IMR-90 (cell line): ENCODE measurements at places on chromosomes 1 and 21. TPM values are rescaled to one million over a fixed set of nuclear protein-coding genes. Genes with fewer than 3 reads are reported as not detected.
A peak's percentile ranks its signal among the peaks of the same experiment; 100 is the strongest.

GRCh38 chr1:61082311-61083012, at the start of gene NFIA:
NFIA (plus strand) TSS chr1:61082561.
- peak; percentile 50 for DNase-seq

- no peak for DNase-seq
These were observed 47.3 kb upstream of the FGGY start for GRCh38 chr1:59249396-59250137.

GRCh38 chr1:182229921-182230491, 161.6 kb downstream of the GLUL start:
- DNase-seq = no peak

- DNase-seq = no peak
These were observed 917.9 kb upstream of the B3GALT2 start for GRCh38 chr1:194104247-194104844.

GRCh38 chr1:205840146-205840923, 9.6 kb downstream of the PM20D1 start:
- DNase-seq = no peak

- no peak for DNase-seq
These were observed 327.8 kb upstream of the FMN2 start for GRCh38 chr1:239763850-239764249.

DNA sequence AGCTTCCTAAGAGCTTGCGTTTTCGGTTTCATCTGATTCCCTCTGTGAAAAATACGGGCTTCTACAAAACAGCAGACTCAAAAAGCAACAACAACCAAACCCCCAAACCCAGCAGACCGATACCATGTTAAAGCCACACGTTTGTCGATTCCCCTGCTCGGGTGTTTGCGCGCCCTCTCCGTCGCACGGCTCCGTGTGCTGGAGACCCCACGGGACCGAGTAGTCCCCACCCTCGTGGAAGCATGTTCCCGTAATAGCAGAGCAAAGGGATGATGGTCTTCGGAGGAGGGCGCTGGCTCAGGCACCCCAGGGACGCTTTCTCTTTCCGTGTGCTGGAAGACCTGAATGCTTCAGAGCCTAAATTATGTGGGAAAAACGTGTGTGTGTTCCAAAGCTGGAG, 42.7 kb downstream of the AGPAT3 start:
- DNase-seq = no peak

- DNase-seq = no peak
These were observed 19.1 kb upstream of the CHRM3 start for GRCh38 chr1:239367196-239367810.

DNA sequence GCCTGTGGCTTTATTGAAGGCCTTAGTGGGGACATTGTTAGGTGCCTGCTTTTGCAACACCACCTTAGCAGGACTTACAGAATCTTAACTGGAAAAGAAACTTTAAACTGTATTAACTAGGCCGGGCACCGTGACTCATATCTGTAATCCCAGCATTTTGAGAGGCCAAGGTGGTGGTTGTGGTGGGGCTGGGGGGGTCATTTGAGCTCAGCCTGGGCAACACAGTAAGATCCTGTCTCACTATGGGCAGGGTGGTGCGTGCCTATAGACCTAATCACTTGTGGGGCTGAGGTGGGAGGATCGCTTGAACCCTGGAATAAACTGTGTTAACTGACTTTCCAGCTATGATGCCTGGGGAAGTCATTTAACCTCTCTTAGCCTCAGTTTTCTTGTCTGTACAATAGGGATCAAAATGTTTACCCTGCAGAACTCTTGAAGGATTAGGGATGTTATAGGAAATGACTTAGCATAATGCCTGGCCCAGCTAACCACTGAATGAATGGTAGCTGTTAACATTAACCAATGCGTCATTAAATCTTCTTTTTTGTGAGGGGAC, 39.5 kb downstream of the IER5 start:
- DNase-seq = peak; percentile 44

DNA sequence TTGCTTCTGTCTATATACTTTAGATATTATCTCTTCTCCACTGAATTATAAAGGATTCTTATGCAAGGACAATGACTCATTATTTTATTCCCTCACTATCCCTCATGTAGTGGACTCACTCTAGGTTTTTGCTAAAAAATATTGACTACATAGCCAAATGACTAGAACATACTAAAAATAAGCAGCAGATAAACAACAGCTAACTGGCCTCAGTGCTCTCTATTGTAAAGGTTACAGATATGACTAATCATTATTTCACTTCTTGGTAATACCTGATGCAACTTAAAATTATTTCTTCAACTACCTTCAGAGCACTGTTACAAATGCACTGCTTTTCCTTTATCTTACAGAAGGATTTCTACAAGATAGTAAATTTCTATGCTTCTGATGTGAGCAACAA, 147.6 kb upstream of the DEPDC1 start:
- DNase-seq = no peak

Gene AQP10
- total RNA-seq = not detected in 2 replicates

Gene ALG6
- total RNA-seq = 4.8 and 12.2 TPM in 2 replicates

Gene ARHGAP30
- total RNA-seq = not detected in 2 replicates

Gene ERO1B
- 0.54 and 1.7 TPM in 2 replicates for total RNA-seq

Gene CSMD2
- under 0.01 and 0.28 TPM in 2 replicates for total RNA-seq
